Right cardiac atrium (tissue), 5 donors: ENCODE measurements at places on chromosomes 16 and 17. TPM values are rescaled to one million over a fixed set of nuclear protein-coding genes. Genes with fewer than 3 reads are reported as not detected.

The ITGA2B gene
- total RNA-seq = 7.5 TPM

The SEZ6L2 gene
- 3.6 TPM for total RNA-seq

DNA sequence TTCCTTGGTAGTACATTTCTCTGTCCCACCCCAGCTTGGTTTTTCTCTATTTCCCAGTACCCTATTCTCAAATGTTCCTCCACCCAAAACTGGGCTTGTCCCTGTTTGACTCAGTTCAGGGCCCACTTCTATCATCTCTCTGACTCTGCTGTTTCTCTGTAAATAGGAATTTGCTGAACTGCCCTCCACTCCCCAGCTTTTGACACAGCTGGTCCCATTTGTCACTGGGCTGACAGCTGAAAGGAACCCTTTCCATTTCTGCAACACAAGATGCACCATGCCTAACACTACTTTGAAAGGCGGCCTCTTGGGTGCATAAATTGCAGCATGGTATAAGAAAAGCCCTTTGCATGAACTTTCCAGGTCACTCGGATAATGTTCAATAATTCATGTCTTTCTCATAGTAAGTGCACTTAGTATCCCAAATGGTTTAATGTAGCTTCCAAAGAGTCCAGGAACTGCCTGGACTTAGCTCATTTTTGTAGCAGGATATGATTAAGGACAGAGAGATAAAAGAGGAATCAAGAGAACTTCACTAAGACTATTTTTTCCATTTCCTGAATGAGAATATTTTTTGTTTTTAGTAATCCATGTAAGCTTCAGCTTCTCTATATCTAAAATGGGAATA lies 256.7 kb downstream of the CDH11 start:
- DNase-seq = no peak

DNA sequence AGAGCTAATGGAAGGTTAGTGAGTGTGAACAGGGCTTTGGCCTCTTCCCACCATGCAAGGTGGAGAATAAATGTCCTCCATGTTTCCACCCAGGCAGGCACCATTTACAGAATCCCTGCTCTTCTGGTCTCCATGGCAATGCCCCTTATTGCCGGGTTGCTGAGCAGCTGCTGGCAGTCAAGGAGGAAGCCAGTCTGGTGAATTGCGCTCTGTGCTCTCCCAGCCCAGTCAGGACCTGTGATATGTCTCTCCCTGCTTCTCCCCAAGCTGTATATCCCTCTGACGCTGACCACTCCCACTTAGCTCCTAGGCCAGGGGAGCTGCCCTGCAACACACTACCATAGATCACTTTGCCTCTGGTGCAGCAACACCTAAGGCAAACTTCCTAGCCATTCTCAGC lies 402.1 kb upstream of the ERCC4 start:
- DNase-seq = no peak

DNA sequence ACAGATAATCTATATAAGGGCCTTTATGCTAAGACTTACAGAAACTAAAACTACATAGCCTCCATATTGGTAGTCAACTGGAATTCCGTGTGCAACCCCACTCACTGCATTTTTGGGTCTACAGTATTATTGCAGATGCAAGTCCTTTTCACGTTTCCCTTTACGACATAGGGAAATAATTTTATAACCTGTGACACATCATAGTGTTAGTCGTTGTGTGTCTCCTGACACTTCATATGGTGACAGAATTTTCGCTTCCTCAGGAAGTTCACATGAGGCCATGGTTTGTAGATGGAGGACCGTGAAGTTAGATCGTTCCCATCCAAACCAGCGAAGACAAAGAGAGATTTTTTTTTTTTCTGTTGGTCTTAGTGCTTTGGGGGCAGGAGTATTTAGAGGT lies 15.7 kb upstream of the MRC2 start:
- no peak for DNase-seq

GRCh38 chr16:10228779-10229178 lies 46.6 kb upstream of the GRIN2A start:
- no peak for DNase-seq
